Spleen (tissue), 13 donors: ENCODE measurements at places on chromosomes 13 and 19. TPM values are rescaled to one million over a fixed set of nuclear protein-coding genes. Genes with fewer than 3 reads are reported as not detected.

- H3K4me3 ChIP-seq = no peak overlapping the region
- DNase-seq = no peak
- no peak overlapping the region for H3K27ac ChIP-seq
- H3K4me1 ChIP-seq = peaks cover 13% of the 10 kb centered on the region
- H3K27me3 ChIP-seq = no peaks in the 10 kb centered on the region
Measured at GRCh38 chr19:12199757-12200419, 37.0 kb downstream of the ZNF136 start.

DNA sequence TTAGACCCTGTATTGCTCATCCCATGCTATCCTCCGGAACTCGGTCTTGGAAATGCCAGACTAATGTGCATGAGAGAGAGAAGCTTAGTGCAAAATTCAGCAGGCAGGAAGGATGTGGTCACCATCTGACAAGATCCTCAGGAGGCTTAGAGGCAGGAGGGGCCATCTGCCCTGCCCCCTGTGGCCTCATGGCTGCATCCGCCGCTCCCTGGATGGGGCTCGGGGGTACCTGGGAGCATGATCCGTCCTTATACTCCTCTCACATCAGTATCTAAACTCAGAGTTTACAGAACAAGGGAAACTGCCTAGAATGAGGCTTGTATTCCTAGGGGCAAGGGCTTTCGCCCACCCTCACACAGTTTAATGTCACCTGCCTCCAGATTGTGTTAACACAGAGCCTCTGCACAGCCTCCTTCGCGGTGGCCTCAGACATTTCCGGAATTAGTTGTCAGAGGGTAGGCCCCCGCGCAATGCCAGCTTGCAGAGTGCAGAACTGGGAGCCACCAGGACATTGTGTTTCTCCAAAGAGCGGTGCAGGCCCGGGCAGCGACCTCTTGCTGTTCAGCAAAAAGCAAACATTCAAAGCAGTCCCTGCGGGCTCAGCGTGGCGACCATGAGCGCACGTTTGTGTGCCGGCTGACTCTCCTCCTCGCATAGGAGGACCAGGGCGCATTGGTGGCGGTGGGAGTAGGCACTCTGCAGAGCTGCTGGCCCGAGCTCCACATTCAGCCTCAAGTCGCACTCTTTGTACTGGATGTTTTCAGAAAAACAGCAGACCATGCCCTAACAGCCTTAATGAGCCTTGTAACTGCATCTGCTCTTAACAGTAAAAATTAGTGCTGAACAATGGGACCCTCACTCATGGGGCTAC lies 39.1 kb downstream of the GPR12 start:
- no peaks in the 10 kb centered on the region for H3K27me3 ChIP-seq
- no peak overlapping the region for H3K27ac ChIP-seq
- no peaks in the 10 kb centered on the region for H3K4me1 ChIP-seq

GRCh38 chr19:51159656-51160055 lies 17.6 kb downstream of the SIGLEC7 start:
- peaks cover 12% of the 10 kb centered on the region for H3K4me1 ChIP-seq
- no peak for DNase-seq
- H3K4me3 ChIP-seq = no peak overlapping the region
- no peaks in the 10 kb centered on the region for H3K27me3 ChIP-seq
- no peak overlapping the region for H3K27ac ChIP-seq
- no peaks in the 10 kb centered on the region for H3K36me3 ChIP-seq

The LRRC63 gene
- 1.3 TPM for total RNA-seq

- peaks cover 10% of the 10 kb centered on the region for H3K4me1 ChIP-seq
- H3K27ac ChIP-seq = no peak overlapping the region
- H3K36me3 ChIP-seq = no peaks in the 10 kb centered on the region
- no peak overlapping the region for H3K4me3 ChIP-seq
Measured at GRCh38 chr13:35720690-35721554, 244.4 kb upstream of the MAB21L1 start.
